Left lobe of liver (tissue), 2 donors: ENCODE measurements at places on chromosomes 6 and 20. TPM values are rescaled to one million over a fixed set of nuclear protein-coding genes. Genes with fewer than 3 reads are reported as not detected.

Gene BHLHE23
- not detected for total RNA-seq

Gene GABRR1
- total RNA-seq, result not detected

Gene MAP1LC3A
- 24.2 TPM for total RNA-seq

Gene DNAH8
- total RNA-seq, result 0.03 TPM

Gene C6orf58
- total RNA-seq, result not detected

Gene LY6G6C
- total RNA-seq, result not detected

Gene TTK
- 0.28 TPM for total RNA-seq

Gene PPP1R14C
- total RNA-seq, result 0.08 TPM

Gene NR2E1
- total RNA-seq, result not detected

Gene CDH26
- 0.38 TPM for total RNA-seq

- no peak for DNase-seq
Observed at GRCh38 chr6:20746805-20747558, 212.7 kb downstream of the CDKAL1 start.

DNA sequence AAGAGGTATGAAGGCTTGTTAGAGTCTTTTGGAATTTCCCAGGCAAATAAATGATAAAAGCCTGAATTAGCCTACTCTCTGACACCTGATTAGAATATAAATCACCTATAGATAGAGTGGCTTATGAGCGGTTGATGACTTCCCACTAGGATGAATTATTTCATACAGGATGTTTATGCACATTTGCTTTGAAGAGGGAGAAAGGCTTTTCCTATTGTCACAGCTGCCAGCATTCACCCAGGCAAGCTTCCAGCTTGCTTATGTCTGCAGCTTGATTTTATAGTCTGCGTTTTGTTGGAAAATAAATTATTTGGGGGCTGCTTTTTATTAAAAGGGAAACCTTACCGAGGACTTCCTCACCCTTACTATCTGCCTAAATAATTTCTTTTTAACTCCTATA is 51.3 kb upstream of the EIF2S2 start:
- no peak for DNase-seq

DNA sequence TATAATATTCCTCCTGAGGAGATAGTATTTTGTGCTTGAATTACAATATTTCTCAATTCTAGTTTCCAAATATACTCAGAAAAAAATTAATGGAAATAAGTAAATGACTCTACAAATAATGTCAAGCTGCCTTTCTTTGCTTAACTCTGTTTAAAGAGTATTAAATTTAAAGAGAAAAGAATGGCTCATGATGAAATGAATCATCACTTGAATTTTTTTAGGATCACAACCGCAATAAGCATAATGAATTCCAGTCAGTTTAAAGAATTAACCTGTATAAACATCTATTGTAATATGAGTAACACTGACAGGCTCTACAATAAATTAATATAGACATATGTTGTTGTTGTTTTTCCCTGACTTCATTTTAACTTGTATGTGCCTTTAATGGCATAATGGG is 266.2 kb upstream of the ADGRB3 start:
- DNase-seq, result no peak

DNA sequence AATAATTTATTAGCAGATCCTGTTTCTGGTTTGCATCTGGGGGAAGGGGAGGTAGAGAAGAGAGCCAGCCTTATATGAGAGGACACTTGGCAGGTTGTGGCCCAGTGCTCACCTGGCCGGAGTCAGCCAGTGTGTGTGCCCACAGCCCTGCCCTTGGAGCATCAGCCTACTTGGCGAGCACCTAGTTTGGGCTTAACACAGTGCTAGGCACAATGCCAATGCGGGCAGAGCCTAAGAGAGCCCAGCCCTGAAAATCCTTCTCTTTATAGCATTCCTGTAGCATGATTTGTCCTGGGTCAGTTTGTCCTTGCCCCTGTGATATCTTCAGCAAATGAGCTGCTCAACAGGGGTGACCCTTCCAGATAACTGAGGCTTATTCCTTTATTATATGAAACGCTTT is 73.0 kb downstream of the SLX4IP start:
- DNase-seq, result peak; percentile 71

- no peak for DNase-seq
Observed at GRCh38 chr20:40899344-40899743, 129.3 kb upstream of the TOP1 start.

DNA sequence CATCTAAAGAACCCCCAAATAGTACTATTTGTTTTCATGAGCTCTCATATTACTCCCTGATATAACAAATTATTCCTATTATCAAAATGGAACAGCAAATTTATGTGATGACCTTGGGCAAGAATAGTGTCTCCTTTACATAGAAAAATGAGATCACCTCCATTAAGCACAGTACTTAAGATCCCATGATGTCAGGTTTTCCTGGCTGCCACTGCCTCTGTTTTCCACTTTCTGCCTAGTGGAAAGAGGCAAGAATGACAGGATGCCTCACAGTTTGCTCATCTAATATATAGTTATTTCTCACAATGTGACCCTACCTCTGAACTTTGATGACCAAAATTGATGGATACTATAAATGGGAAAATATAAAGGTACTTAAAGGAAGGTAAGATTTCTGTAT is 260.1 kb upstream of the SGK1 start:
- DNase-seq, result no peak

GRCh38 chr20:59813126-59813947 is 120.1 kb downstream of the SYCP2 start:
- peak; percentile 10 for DNase-seq

DNA sequence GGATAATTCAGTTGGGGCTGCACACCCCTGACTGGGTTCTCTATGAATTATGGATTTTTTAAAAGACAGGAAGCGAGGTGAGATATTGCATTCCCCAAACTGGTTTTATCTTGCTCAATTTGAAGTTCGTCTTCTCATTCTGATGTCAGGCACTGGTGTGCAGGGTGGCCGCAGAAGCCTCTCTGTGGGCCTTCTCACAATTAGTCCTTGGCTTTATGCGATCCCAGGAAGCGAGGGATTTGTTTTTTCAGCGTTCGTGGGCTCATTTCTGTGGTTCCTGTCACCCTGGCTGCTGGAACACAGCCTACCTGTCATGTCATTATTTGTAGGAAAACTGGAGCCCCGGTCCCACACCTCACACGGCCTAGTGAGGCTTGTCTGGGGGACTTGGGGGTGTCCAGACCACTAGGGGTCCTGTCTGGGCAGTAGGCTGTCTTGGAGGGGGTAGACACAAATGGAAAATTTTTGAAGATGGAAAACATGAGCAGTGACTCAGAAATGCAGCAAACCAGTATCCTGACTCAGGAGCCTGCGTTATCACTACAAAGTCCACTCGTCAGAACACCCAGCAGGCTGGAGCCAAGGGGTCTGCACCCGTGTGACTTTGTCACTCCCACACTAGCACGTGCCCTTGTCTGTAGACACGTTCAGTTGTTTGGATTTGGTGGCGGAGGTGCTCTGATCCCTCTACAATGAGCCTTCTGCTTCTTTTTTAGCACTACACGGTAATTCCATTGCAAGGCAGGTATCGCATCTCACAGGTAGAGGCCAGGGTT is 42.2 kb downstream of the GNAS-AS1 start:
- no peak for DNase-seq

DNA sequence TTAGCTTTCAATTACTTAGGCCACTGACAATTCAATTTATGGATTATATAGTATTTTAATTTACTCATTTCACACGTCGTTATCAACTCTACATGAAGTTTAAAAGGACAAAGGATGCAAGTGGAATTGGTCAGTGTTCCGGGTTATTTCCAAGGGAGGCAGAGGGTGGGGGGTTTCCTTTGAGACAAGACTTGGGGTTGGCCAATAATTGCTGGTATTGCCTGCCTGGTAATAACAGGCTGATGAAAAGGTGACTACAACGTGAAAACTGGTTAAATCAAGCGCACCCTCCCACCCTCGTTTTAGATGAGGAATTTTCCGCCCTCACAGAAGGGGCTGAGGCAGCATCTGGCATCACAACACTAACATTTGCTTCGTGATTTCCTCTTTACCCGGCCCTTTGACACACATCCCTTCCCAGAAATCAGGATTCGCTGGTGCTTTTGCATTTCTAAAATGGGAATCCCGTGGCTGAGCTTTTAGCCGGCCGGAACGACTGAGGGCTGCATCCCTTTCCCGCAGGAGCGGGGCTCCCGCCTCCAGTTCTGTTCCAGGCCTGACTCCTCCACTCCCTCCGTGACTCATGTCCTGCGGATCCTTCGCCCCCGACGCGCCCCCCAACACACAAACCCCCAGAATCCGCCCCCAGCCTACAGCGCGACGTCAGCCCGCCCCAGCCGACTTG is 999 bp upstream of the PIM1 start:
- no peak for DNase-seq

DNA sequence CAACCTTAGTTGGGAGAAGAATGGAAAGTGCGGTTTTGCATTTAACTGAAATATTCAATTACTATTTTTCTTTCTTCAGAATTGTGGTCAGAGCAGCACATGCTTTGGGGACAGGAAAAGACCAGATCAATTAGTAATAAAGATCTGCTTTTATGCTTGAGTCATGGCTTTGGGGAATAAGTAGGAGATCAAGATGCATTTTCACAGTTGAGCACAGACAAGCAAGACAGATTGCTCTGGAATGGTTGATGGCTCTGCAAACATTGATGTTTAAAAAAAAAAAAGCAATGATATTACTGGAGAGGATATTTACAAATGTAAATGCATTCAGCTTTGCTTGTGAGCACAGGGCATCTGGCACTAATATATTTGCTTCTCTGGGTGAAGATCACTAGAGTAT is 224.4 kb upstream of the SASH1 start:
- no peak for DNase-seq

- no peak for DNase-seq
Observed at GRCh38 chr6:138454981-138455706, 44.1 kb downstream of the NHSL1 start.

- DNase-seq, result no peak
Observed at GRCh38 chr20:10201321-10201870, 17.2 kb upstream of the SNAP25 start.

- DNase-seq, result peak; percentile 37
Observed at GRCh38 chr6:170185175-170185978, 105.5 kb downstream of the DLL1 start.

GRCh38 chr6:51467231-51467952 is 620.0 kb downstream of the PKHD1 start:
- no peak for DNase-seq

- DNase-seq, result no peak
Observed at GRCh38 chr6:170022827-170023619, 267.9 kb downstream of the DLL1 start.

DNA sequence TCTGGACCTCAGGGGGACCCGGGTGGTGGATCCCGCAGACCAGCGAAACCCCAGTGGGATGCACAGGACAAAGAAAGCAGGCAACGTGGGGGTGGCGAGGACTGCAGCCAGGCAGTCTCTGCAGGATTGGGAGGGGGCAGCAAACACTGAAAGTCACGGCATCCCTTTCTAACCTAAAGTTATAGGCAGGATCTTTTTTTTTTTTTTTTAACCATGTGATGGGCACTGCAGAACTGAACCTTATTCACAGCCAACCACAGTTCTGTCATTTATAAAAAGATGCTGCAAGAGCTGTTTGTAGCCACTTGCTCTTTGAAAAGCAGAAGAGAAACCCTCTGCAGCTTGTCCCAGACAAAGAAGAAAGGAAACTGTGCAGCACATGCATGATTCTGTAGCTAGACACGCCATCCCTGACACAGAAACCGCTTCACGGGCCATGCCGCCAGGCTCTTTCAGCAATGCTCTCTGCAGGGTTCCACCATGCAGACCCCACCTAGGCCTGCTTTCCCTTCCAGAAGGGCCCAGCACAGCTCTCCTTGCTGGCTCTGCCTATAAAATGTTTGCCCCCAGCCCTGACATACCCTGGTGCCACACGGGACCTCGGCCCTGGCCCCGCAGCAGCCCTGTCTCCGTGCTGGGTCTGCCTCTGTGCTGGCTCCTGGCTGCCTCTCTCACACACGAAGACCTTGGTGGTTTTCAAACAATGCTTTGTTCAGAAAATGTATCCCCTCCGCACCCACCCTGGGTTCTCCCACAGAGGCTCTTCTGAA is 70.8 kb downstream of the PYGB start:
- peak; percentile 35 for DNase-seq

DNA sequence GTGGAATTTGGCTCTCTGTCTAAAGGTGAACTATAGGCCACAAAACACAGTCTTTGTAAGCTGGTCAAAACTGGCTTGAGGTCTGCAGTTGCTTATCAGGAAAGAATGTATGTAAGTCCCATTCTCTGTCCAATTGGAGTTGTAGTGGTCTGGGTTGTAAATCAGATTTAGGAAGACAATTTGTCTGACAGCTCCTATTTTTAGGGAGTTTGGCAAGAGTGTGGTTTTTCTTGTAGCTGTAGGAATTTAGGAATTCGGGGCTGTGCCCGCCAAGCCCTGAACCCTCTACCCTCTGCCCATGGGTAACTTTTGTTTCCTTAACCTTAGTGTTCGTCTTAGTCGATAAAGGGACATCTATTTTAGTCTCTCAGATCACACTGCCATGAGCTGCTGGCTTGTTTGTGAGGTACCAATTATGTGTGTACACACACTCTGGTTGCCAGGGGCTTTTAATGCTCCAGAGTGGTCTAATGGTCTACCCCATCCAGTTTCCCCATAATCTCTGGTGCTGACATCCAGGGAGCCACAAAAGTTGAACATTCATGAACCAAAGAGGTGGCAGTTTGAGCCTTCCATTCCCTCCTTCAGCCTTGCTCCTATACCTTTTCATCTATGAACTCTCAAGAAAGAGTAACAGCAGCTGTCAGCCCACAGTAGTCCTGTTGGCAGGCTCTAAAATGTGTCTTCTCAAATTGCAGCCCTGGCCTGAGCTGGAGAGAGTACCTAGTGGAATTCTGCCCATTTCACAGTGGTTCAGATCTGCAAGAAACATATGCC is 93.0 kb downstream of the ANKRD6 start:
- no peak for DNase-seq

DNA sequence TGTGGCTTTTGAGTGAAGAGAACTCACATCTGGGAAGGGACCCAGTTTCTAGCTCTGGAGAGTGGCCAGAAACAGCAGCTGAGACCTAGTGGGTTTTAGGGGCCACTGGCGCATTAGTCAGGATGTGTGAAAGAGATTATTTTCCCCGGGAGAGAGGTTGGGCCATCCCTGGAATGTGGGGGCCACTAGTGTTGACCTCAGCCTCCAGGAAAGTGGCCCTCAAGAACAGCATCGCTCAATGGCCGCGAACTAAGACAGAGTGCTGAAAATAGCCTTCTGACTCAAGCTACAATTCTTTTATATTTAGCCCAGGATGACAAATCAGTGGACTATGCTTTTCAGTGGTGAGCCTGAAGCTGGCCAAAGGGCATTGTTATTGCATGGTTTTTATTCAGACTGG is 210.4 kb upstream of the RNF24 start:
- DNase-seq, result no peak
